ENCODE measurements at places on chromosomes 11 and 22.

GRCh38 chr22:48663297-48663696 is 1164.4 kb downstream of the BRD1 start:
- no peak for DNase-seq

DNA sequence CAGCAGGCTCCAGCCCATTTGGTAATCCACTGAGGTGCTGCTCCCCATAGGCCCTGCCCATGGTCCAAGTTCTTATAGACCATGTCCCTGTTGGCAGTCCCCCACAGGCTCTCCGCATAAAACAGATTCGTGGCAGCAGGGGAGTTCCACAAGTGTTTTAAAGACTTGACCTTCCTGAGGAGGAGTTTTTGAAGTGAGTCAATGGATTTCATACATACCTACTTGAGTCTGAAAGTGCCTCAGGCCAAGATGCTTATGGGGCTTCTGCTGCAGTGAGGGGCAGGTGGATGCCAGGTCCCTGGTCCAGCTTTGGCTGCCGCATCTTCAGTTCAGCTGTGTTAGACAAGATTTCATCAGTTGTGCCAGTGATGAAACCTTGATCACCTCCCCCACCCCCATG is 43.3 kb downstream of the CABIN1 start:
- no peak for DNase-seq

DNA sequence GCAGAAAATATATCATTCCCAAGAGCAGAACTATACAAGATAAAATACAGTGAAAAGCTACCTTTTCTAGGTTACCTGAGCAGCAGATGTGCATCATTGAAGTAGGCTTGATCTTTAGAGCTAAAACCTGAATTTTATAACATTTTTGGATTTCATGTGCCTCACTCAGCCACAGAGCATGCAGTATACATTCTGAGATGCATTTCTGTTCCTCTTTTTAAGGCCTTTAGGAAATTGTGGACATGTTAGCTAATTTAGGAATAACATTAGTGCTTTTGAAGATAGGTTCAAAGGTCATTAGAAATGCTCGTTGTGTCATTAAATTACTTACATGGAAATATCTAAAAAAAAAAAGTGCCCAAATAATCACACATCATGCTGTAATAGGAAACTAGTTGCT is 230.6 kb upstream of the PDGFD start:
- DNase-seq = no peak

DNA sequence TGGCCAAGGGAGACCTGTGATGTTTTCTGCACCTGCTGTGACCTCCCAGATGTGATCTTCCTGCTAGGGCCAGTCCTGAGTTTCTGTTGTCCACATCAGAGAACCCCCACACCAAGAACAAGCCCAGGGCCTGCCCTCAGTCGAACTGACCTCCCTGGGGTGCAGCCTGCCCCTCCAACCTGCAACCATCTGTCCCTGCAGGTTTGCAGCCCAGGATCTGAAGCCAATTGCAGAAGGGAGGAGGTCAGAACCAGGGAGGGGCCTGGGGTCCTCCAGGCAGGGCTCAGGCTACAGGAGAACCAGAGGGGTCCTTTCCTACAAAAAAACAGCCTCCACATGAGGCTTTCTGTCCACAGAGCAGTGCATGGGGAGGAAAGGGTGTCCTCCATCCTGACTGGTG is 807 bp downstream of the TRIM3 start:
- no peak for DNase-seq

DNA sequence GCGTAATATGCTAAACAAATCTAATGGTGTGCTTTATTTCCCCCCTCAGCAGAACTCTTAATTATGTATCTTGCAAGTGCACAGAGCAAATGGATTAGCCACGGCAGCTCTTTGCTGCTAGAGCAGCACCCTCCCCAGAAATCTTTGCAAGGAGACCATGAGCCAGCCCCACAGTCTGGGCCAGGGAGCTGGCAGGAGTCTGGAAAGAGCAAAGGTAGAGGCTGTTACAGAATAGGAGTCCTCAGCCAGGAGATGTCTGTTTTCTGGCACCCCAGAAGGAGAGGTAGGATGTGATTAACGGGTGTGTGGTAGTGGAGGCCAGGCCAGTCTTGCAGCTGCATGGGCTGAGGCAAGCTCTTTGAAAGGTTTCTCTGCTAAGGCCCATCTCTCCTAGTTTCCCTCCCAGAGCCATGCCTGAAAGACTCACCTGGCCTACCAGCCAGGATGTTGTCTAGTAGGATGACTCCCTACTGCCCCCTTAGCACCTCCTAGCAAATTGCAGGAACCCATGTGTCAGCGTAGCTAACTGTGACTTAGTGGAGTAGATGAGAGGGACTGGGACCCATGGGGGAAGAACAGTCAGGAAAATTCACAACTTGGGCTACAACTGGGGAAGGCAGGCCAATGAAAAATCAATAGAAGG is 557.2 kb downstream of the BUD13 start:
- no peak for DNase-seq

GRCh38 chr11:45538363-45538762 is 127.1 kb downstream of the CHST1 start:
- DNase-seq = no peak

GRCh38 chr11:132140056-132140455 is 769.6 kb downstream of the NTM start:
- no peak for DNase-seq

GRCh38 chr22:23270798-23271596 is 90.7 kb downstream of the BCR start:
- no peak for DNase-seq

DNA sequence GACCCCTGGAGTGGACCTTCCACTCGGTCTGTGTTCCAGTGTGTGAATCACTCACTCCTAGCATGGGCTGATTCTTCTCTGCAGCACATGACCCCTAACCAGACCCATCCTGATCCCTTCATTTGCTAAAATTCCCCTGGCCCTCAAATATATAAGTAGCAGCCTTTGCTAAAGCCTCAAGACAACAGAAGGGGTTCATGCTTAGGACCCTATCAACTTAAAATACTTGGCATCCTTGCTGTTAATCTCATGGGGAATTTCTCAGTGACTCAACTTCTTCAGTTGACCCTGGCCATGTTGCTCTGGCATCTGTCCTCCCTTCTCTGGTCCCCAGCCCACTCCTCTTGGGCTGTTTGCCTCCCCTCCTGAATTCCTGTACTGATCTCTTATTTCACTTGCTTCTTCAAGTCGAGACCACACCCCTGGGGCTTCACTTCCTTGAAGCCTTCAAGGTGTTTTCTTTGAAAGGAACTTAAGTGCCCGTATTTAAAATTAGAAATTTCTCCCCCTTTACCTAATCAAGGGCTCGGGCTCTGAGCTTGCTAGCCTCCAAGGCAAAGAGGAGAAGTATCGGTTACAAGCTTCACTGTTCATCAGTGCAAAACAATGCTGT is 23.6 kb downstream of the NNMT start:
- no peak for DNase-seq

GRCh38 chr11:63603180-63603518 is 11.1 kb downstream of the PLAAT3 start:
- no peak for DNase-seq

- no peak for DNase-seq
Measured at GRCh38 chr11:65581928-65582327, 6.1 kb downstream of the EHBP1L1 start.

DNA sequence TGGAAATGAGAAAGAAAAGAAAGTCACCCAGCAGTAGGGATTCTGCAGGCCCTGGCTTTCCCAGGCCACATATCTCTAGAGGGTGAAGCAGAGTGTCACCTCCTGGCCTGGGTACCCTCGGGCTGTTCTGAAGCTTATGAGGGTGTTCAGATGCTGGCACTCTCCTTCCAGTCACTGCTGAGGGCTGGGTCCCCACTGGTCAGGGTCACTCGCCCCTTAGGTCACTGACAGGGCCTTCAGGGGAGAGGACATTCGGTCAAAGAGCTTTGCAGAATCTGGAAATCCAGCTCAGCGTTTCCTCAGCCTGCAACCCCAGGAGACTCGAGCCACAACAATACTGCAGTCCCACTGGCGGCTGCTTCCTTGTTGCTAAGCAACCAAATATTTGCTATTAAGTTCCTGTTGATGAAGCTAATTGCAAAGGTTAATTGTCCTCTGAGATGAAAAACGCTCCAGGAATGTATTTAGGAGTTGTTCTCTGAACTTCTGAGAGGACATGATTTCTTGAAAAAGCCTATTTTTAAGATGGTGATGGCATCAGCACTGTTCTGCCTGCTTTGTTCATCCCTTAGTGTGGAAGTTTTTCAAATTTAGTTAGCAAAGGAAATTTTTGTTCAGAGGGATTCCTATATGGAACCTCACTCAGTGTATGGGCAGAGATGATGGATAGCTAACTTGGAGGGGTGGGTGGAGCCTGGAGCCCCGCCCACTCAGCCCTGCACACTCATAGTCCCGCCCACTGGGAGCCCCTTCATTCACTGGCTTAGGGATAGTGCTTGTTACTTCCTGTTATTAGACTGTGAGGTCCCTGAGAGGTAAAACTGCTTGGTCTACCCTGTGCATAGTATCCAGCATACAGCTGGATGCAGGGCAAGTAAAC is 109.2 kb downstream of the CSNK2A3 start:
- DNase-seq = no peak

GRCh38 chr11:76526878-76527277 is 82.1 kb downstream of the EMSY start:
- DNase-seq = no peak

GRCh38 chr11:123083623-123084029 is 21.7 kb upstream of the HSPA8 start:
- no peak for DNase-seq

GRCh38 chr11:47991894-47992293 is 11.5 kb downstream of the PTPRJ start:
- no peak for DNase-seq

GRCh38 chr11:61454520-61454919 is 24.6 kb downstream of the SDHAF2 start:
- DNase-seq = no peak

GRCh38 chr11:57335023-57335342 is 709 bp downstream of the SSRP1 start:
- no peak for DNase-seq

DNA sequence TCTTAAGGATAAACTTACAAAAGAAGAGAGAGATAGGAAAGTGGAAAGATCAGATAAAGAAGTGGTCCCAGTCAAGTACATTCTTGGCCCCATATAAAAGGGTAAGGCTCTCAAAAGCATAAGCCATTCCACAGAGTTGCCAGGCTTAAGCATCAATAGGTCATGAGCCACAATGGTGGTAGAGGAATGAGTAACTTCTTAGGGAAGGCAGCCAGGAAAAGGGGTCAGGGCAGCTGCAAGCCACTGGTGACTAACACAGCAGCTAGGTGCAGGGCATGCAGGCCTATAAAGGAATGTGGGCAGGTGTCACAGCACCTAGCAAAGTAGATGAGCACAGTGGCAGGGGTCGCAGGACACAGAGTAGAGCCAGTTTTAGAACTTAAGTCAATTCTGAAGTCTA is 302.6 kb upstream of the FAT3 start:
- no peak for DNase-seq

DNA sequence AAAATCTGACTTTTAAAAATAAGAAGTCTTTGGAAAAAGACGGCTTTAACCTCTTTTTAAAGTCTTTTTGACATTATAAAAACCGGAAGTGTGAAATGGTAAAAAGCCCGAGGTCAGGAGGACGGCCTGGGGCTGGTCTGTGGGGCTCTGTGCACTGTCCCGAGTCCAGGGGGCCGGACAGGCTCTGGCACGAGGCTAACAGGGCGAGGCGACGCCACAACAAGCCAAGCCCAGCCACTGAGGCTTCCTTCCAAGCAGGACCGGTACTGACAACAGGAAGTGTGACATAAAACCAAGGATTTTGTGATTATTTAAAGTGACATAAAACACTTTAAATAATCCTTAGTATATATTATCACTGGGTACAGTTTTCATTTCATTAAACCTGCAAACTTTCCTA is 39.2 kb downstream of the BRD1 start:
- no peak for DNase-seq

DNA sequence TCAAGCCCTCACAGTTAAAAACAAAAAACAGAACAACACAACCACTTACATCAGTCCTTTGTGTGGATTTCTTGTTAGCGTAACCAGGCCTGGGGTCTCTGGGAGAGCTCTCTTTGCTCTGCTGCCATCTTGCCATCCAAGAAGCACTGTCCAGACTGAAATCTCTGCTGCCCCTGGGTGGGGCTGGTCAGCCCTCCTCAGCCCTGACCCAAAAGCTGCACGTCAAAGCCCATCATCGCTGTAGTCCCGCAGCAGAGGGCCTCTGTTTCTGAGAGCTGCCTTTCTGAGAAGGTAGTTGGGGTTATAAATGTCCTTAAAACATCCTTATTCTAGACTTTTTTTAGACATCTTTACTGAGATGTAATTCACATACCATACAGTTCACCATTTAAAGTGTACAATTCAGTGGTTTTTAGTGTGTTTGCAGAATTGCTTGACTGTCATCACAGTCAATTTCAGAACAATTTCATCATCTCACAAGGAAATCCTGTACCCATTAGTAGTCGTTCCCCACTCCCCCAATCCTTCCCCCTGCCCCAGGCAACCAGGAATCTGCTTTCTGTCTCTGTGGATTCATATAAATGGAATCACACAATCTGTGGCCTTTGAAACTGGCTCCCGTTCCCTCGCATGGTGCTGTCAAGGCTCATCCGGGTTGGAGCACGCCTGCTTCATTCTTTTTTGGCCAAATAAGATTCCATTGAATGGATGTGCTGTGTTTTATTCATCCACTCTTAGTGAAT is 94.9 kb downstream of the TBC1D22A start:
- no peak for DNase-seq

DNA sequence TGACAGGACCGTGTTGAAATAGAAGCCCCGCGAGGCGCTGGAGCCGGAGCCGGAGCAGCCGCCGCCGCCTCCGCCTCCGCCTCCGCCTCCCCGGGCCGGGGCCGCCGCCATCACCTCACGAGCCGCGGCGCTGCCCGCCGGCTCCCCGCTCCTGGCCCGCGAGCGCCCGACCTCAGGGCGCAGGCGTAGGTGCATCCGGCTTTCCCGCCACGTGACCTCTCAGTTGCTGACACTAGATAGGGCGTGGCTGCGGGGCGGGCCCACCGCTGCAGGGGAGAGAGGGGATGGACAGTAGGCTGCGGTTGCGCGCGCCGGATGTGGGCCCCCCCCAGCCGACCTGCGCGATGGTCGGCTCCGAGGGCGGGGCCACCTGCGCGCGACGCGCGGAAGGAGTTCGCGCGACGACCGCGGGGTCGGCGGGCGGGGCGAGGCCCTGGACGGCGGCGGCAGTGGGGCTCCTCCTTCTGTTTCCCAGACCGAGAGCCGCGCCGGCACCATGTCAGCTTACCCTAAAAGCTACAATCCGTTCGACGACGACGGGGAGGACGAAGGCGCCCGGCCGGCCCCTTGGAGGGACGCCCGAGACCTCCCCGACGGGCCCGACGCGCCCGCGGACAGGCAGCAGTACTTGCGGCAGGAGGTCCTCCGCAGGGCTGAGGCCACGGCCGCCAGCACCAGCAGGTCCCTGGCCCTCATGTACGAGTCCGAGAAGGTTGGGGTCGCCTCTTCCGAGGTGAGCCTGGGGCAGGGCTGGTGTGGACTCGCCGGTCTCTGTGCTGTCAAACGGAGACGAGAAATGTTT is at the start of the genes PI4KA and SNAP29:
TSS of gene PI4KA (minus strand) at position 197 of the 802 bp plus-strand sequence. CDS start at position 111, 86 bp downstream.
TSS of gene SNAP29 (plus strand) at position 393 of the 802 bp plus-strand sequence. CDS start at position 497, 104 bp downstream.
- DNase-seq = peak; percentile 97

- DNase-seq = peak; percentile 81
Measured at GRCh38 chr11:355581-356458, 13.5 kb upstream of the B4GALNT4 start.

Measured in progenitor cell of endocrine pancreas (in vitro differentiated cells).